ENCODE measurements at places on chromosomes 6 and 20. TPM values are rescaled to one million over a fixed set of nuclear protein-coding genes. Genes with fewer than 3 reads are reported as not detected.

GRCh38 chr6:42093582-42094329 is 43.4 kb downstream of the TAF8 start:
- no peak for DNase-seq

TCP11 gene
- not detected for total RNA-seq

DNA sequence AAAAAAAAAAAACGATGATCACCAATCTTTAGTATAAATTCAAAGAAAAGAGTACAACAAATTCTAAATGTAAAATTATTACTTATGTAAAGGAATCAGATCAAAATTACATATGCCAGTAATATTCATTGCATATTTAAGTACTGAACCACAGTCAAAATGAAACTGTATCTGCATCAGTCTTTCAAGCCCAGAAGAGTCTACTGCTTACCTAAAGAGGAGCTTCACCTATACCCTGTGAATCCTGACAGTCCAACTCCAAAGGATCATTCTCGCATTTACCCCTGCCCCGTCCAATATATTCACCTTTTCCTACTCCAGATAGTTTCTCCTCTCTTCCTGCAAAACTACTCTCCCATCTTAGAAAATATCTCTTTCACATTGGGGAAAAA is 9.2 kb downstream of the ATG5 start:
- no peak for DNase-seq

FOXC1 gene
- total RNA-seq, result 2.7 TPM

CCN6 gene
- not detected for total RNA-seq

- DNase-seq, result peak; percentile 64
Observed at GRCh38 chr6:7561153-7561964, 19.9 kb downstream of the DSP start.

- no peak for DNase-seq
Observed at GRCh38 chr6:119312875-119313338, 36.7 kb downstream of the MAN1A1 start.
